ENCODE measurements at places on chromosomes 7 and 10.

- no peak for DNase-seq
These were observed 171.1 kb downstream of the TCF7L2 start for GRCh38 chr10:113121153-113121552.

GRCh38 chr10:102643336-102644065, 778 bp upstream of the TRIM8 start:
- peak; percentile 75 for DNase-seq

DNA sequence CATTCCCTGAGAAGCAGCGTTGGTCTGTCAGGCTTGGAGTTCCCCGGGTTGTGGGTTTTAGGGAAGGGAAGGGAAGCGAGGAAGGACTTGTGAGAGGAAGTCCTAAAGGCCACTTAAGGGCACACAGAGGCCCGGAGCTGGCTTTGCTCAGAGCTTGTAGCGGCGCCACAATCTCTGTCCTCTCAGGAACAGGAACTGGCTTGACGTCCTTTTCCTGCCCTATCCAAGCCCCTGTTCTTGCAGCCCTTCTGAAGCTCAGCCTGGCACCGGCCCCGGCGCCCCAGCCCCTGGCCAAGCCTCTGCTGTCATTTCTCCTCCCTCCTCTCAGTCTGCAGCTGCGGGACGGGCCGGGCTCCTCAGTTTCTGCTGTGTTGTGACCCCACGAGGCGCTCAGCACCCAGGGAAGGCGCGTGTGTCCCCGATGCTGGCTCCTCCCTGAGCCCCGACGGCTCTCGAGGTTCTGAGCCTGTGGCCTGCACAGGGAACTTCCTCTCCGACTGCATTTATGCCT, at the start of gene GIMAP8:
Gene GIMAP8 (plus strand): TSS at position 140 of the 511 bp plus-strand sequence. CDS start 16,069 bp downstream, outside the sequence.
- DNase-seq: no peak

- peak; percentile 48 for DNase-seq
These were observed 674 bp upstream of the OSBPL3 start for GRCh38 chr7:24980534-24981170.

- no peak for DNase-seq
These were observed 25.0 kb downstream of the ZPBP start for GRCh38 chr7:50068026-50068425.

- DNase-seq: no peak
These were observed 18.9 kb upstream of the TMEM273 start for GRCh38 chr10:49207113-49207512.

GRCh38 chr10:74337330-74338016, 186.5 kb downstream of the ADK start:
- DNase-seq: no peak

DNA sequence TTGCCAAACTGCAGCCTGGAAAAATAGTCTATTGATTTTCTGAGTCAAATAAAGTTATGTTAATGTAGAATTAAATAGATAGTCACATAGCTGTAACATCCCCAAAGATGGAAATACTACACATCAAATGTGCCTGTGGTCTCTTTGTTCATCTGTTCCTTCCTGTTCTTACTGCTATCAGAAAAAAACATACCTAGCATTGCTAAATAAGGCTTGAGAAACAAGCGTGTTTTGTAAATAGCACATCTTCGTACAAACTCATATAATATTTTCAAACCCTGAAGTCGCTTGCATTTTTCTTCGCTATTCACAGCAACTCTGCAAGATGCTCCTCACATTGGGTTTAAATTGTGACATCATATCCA, 116.1 kb downstream of the KLF6 start:
- no peak for DNase-seq

GRCh38 chr10:115974816-115975430, 298.1 kb downstream of the GFRA1 start:
- DNase-seq: no peak

DNA sequence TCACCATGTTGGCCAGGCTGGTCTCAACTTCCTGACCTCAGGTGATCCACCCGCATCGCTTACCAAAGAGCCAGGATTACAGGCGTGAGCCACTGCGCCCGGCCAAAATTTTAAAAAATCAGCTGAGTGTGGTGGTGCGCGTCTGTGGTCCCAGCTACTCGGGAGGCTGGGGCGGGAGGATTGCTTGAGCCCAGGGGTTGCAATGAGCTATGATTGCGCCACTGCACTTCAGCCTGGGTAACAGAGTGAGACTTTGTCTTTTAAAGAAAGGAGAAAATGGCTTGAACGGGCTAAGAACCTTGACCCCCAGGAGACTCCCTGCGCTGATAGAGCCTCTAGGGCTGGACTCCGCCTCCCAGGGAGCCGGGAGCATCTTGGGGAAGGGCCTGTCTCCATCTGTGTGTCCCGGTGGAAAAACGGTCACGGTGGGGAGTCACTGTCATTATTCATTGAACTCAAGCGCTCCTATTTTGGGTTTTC, 760 bp upstream of the KCTD7 start:
- no peak for DNase-seq

- no peak for DNase-seq
These were observed 100.5 kb upstream of the NRP1 start for GRCh38 chr10:33434933-33435332.

GRCh38 chr7:93378131-93378760, 146.1 kb downstream of the VPS50 start:
- DNase-seq: no peak

DNA sequence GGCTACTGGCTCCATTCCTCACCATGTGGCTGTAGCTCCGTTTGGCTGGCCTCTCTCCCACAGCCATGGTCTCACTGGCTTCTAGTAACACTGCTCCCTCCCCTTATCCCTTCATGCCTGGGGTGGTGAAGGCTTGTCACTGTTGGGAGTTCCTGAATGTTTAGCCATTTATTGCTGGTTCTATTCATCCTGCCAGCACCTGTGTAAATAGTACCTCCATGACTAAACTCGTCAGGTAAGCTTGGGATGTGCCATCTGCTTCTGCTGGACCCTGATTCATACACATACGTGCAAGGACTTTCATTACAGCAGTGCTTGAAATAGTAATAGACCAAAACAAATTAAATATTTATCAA, 61.6 kb downstream of the CCDC71L start:
- no peak for DNase-seq

DNA sequence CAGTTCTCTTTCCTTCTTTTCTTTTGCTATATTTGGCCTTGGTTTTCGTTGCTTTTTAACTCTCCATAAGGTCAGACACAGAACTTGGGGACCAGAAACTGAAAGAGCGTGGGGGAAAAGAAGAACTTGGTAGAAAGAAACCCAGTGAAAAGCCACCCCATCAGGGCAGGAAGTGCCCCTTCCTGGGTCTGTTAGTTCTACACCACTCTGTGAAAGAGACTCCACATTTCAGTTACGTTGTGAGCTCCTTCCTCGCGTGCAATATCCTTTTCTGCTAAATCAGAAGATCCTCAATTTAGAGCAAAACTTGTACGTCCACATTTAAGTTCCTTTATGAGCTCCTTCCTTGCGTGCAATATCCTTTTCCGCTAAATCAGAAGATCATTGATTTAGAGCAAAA, 220.6 kb upstream of the FOXK1 start:
- no peak for DNase-seq

DNA sequence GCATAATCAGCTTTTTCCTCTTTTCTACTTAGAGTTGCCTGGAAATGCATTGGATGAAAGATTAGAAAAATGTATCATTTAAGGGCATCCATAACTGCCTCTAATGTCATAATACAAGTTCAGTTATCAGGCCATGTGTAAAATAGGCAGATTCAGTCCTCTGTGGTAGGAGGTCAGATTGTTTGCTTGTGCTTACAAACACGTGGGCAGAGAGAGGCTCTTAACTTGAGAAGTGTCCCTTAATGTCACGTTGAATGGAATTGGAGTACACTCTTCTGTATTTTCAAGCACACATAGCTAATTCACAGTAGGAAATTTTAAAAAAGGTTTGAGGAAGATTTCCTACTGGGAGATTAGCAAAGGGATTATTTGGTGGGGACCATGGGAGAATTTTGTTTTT, 359.8 kb upstream of the MTPN start:
- no peak for DNase-seq

- DNase-seq: no peak
These were observed 414.2 kb upstream of the GALNT17 start for GRCh38 chr7:70717553-70718329.

GRCh38 chr10:2122431-2123124, 385.3 kb upstream of the ADARB2 start:
- DNase-seq: no peak

GRCh38 chr7:24885305-24885704, 94.7 kb downstream of the OSBPL3 start:
- DNase-seq: no peak

GRCh38 chr7:84336766-84337165, 142.2 kb upstream of the SEMA3A start:
- DNase-seq: no peak

DNA sequence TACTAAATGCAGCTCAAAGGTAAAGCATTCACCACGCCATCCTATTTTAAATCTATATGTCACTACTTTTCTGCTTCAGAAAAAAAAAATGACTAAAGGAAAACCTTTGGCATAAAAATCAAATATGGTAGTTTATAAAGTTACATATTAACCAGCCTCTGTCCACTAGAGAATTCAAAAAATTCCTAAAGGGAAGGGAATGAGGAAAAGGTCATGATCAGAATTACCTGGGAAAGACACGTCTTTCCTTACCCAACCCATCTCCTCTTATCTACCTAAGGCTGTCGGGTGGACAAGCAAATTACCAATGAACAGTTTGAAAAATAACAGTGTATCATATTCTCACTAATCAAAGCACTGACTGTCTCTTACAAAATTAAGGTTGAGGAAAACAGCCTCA, 100.7 kb upstream of the TMEM106B start:
- no peak for DNase-seq

DNA sequence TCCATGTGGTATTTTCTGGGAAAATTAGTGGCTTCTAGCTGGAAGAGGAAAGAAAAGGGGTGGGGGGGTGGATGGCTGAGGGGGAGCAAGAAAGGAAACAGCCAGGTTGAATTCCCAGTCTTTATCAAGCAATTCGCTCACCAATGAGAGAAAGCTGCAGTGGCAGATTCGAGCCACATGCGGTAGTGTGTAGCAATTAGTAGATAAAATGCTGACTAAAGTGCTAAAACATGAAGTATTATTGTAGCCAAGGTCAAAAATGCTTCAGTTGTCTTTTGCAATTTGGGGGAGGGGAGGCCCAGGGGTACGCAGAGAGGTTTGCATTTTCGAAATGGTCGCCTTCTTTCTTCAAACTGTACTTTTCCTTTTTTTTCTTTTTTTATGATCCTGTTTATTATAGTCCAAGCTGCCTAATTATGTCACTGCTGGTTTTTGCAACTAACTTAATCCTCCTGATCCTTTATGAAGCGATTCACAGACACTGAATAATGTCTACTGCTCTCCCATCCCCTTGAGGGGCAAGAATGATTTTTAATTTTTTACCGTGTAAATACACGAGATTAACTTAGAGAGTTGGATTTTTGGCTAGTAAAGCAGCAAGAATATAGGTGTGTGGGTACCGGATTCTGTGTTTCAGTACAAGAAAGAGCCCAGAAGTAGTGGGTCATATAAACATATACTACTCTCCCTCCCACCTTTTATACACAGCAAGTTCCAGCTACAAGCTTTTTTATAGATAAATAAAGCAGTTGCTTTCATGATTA, 3.6 kb upstream of the ARID5B start:
- peak; percentile 52 for DNase-seq

DNA sequence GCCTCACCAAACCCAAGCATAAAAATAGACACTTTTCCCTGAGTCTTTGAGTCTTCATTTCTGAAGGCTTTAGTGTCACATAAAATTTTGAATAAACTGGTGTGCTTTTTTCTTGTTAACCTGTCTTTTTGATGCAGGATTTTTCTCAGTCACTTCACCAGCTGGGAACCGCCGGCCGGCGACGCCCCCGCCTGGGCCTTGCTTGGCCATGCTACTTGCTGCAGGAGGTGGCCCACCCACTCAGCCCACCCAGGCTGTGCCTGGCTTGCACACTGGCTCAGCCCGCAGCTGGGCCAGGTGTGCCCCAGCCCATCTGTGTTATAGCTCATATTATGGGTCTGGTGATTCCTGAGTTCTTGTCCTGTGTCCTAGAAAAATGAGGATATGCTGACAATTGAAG, 247.4 kb upstream of the CACNA2D1 start:
- DNase-seq: no peak

DNA sequence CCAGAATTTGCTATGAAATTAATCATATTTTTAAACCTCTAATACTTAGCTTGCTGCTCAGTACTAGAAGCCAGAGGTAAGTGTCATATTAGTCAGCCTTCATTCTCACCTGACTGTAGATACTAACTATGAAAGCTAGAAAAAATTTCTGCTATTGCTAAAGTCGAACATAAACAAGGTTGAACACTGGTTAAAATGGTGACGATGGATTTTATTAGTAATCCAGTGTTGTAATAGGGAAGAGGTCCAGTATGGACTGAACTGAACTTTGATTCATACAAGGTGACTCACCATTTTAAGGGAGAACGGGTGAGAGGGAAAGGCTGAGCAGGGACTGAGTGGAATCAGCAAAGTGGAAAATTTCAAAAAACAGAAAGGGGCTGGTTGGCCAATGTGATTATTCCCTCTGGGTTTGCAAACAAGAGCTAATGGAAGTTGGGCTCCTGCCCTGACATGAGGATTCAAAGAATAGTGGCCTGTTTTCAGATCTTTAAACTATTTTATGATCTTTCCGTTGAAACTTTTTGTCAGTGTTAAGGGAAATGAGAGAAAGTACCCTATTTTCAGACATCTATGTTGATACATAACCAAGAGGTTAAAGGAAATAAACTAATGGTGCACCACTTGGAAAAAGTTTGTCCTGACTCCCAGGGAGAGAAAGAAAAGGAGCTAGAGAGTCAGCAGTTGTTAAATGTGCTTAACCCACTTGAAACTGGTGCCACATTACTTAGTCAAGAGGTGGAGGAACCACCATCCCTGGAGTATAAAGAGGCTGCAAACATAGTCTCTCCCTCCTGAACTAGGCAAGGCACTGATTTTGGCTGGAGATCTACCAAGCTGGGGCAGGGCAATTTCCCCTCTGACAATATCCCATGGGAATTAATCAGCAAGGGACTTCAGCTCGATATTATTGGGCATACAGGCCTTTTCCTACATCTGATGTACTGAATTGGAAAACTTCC, 15.3 kb upstream of the AKR1C1 start:
- DNase-seq: peak; percentile 90

DNA sequence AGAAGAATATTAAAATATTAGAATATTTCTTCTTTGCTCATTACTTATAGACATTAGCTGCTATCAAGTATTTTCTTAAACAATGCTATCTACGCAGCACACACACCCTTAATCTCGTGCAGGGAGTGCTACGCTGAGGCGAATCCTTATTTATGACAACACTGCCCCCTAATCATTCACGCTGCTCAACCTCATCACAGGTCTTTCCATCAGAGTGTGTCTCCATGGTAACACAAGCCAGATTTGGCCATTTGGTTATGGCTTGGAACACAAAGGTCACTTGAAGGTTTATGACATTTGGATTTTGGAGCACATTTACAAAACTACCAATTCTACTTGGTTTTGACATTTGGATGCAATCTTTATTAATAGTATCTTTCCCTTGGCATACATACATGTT, 45.4 kb upstream of the MYO3A start:
- DNase-seq: no peak
